Stimulated activated CD8-positive, alpha-beta memory T cell treated with anti-CD3 and anti-CD28 coated beads, Interleukin-4, amount 100 ng/mL, for 1 hour (primary cell): ENCODE measurements at places on chromosomes 12 and 14.

DNA sequence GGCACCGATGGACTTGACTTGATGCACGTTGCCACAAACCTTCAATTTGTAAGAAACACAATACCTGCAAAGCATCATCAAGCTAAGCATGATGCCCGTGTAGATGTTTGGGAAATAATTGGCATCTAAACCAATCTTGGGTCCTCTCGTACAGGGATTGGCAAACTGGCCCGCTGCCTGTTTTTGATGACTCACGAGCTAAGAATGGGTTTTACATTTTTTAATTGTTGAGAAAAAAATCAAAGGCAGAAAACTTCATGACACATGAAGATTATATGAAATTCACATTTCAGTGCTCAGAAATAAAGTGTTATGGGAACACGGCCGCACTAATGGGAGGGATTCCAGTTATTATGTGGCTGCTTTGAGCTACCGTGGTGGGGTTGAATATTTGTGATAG, 10.9 kb downstream of the MTA1 start:
- no peak for DNase-seq

- no peak for DNase-seq
Observed at GRCh38 chr14:104240434-104241157, 102.2 kb downstream of the KIF26A start.

- no peak for DNase-seq
Observed at GRCh38 chr12:106341086-106341877, 16.3 kb upstream of the POLR3B start.

GRCh38 chr14:73763396-73763795, 49.2 kb upstream of the PNMA1 start:
- DNase-seq = no peak

DNA sequence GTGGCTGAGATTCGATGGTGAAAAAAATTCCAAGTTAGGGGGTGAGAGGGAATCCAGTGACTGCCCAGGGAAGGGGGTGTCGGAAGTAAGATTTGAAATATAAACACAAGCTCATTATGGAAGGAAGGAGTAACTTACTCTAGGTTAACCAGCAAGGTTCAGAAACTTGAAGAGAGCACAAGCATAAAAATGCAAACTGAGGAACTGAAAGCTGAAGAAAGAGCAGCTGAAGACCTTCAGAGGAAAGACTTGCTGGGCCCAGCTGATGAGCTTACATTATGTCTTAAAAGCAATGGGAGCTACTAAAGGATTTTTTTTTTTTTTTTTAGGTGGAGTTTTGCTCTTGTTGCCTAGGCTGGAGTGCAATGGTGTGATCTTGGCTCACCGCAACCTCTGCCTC, 189.7 kb upstream of the GRIN2B start:
- DNase-seq = no peak

- no peak for DNase-seq
Observed at GRCh38 chr14:89775946-89776345, 178.6 kb downstream of the EFCAB11 start.
